DMS79 treated with DMSO at 0.1 percent for 48 hours (cell line): ENCODE measurements at places on chromosomes 5 and 9.

- DNase-seq = no peak
Observed at GRCh38 chr5:31131381-31131891, 62.0 kb upstream of the CDH6 start.

DNA sequence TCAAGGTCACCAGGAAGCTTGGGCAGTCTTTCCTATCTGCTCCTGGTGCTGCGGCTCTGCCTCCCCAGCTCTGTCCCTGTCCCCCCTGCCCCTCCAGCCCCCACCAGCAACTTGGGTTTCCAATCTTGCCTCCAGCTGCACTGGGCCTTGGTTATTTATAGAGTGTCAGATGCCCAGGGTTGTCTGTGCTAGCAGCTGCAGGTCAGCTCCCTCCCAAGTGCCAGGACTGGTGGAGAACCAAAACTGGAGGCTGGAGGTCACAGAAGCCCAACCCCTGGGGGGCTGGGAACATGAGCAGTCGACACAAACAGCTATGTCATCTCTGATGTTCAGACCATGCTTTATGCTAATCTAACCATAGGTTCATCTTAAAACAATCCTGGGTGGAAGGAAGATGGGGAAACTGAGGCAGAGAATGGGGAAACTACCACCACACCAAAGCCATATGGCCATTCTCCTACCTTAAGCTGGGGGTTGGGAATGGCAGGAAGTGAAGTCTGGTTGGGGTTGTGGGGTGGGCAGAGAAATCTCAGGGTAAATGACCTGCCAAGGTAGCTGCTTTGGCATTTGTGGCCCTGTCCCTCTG is 1.7 kb downstream of the TPM2 start:
- DNase-seq = no peak

DNA sequence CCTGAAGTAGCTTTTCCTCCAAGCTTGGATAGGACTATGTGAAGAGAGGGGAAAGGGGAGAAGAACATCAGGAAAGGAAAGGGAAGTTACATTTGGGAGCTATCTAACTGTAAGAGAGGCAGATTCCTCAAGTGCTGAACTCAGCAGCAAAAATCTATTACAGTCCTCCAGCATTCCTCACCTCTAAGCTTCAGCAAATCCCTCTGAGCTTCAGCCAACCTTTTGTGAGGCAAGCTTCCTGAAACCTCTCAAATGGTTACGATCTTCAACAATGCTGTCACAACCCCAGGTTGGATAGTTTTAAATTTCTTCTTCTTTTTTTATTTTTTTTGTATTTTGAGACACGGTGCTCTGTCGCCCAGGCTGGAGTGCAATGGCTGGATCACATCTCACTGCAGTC is 2.5 kb upstream of the RNF38 start:
- no peak for DNase-seq

- DNase-seq = no peak
Observed at GRCh38 chr5:61435368-61435767, 103.3 kb downstream of the ZSWIM6 start.

DNA sequence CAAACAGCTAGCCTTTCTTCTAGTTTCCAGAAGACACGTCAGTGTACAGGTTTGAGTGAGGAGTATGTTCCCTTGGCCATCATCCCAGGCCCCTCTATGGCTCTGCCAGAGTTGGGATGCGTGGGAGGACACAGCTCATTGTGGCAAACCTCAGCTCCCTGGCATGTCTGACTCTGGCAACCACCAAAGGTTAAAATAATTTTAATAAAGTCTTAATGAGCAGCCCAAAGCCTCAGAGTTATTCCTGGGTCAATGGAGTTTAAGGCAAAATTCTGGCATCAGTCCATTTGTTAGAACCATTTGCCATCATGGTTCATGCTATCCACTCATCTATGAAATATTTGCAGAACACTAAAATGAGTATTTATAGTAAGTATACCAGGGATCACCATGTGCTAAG is 79.8 kb upstream of the PAPPA start:
- no peak for DNase-seq

GRCh38 chr9:100084128-100084453 is 14.7 kb downstream of the ERP44 start:
- DNase-seq = no peak
